Muscle of leg (tissue), 16 donors: ENCODE measurements at places on chromosomes 5 and 9.
A peak's percentile ranks its signal among the peaks of the same experiment; 100 is the strongest.

GRCh38 chr5:68562308-68562707, 346.8 kb downstream of the PIK3R1 start:
- DNase-seq, result peak; percentile 96

DNA sequence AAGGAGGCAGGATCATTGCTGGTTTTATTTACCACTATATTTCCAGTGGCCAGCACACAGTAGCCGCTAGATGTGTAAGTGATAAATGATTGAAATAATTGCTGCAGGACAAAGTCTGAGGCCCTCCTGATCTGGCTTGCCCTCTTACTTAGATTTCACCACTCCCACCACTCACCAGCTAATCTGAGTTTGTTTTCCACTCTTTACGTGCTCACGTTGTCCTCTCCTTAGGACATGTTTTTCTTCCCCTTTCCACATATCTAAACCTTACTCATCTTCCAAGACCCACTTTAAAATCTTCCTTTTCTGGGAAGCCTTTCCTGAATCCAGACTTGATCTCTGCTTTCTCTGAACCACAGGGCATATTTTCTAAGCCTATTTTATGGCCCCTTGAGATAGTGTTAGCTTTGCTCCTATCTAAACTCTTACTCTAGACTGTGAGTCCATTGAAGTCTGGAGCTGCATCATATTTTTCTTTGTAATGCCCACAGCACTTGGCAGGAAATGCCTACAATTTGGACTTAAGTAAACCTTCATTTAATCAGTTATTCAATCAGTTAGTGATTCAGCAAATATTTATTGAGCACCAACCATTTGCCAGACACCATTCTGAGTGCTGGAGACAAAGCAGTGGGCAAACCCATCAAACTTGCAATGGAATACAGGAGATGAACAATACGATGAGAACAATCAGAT, 2.4 kb downstream of the TLR4 start:
- no peak for DNase-seq

DNA sequence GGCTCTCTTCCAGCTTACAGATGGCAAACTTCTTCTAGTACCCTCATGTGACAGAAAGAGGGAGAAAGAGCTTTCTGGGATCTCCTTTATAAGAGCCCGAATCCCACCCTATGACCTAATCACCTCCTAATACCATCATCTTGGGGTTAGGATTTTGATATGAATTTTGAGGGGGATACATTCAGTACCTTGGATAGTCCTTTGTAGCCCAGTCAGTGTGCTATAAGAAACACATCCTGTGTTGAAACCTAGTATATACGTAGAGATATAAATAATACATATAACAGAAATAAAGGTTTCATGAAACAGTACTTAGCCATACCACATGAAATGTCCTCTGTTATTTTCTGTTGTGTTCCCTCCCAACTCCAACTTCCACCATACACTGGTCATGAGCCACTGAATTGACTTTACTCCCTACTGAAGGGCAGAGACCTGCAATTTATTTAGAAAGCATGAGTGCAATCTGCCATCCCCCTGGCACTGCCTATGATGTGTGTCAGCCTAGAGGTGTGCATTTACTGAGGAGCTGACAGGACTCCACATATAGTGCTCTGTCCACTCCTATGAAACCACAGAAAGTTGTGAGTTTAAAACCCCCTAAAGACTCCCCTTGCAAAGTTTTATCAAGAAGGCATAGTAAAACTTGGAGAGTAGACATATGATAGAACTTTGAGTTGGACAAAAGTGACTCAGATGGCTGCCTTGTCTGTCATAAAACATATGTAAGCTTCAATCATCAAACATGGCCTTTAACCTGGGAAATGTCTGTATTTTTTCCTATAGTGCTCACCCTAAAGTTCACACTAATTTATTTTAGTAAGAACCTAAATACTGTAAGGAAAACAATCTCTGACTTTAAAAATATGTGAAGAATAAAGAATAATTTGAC, 12.8 kb downstream of the PIP5K1B start:
- no peak for DNase-seq

DNA sequence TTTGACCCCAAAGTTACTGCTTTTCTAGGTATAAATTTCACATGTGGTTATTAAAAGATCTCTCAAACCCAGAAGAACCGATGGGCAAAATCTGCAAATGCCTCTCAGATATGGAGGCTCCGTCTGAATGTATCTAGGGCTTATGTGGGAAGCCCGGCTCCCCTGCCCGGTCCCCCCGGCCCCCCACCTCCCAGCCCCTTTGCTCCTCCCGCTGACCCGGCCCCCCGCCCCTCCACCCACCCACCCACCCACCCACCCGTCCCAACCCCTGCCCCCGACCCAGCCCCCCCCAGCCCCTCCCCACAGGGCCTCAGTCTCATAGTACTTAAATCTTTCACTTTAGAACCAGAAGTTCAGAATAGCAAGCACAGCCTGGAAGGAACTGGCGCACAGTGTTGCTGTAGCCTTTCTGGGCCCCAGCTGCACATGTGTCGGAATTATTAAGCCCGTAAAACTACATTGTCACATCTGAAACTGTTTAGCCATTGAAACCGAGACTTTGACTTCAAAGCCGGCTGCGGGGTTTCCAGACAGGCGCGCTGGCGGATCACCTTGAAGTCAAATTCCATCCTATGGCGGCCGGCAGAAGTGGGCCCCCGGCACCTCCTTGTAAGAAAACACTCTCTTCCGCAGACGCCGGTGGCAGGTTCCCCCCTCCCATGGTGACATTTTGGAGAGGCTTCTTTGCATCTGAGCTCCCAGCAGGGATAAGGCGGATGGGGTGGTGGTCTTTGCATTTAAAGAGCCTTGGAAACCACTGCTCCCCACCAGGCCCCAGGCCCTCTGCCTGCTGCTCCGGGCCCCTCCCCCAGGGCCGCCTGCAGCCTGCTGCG, 12.8 kb downstream of the NKD2 start:
- peak; percentile 93 for DNase-seq

DNA sequence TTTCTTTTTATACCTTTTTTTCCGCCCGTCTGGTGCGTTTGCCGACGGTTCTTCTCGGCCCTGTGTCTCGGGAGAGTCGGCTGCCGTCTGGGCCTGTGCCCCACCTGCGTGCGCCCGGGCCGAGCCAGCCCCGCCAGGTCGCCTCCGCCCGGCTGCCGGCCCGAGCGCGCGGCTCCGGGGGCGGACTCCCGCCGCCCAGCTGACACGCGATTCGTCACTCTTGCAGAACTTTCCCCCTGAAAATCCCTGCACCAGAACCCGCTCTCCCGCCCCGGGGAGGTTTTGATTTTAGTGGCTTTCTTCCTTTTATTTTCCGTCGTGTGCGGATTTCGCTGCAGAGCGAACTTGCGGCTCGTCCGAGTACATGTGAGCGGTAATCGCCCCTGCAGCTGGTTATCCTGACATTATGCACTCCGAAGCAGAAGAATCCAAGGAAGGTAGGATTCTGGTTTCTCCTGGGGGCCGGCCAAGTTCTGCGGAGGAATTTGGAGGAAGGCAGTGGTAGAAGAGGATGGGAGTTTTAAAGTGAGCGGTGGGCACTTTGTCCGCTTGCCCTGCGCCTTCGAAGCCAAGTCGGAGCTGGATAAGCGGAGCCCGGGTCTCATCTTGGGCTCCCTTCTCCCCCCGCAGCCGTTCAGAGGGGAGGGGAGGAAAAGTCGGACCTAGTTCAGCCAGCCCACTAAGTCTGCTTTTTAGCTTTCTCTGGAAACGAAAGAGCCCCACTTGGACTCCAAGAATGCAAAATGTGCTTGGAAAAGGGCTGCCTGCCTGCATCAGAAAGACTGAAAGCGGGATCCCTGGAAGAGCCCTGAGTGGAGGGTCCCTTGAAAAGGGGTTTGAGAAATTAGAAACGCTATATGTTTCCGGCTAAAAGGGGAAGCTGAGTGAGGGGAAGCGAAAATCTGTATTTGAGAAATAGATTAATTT, at the start of gene TNFAIP8:
Gene TNFAIP8, plus strand, starts transcription at position 335 of the 927 bp plus-strand sequence. Its CDS starts 72 bp downstream, at position 407.
- DNase-seq, result peak; percentile 89

- DNase-seq, result peak; percentile 76
These were observed 41.0 kb upstream of the ANGPTL2 start for GRCh38 chr9:127163409-127163808.

DNA sequence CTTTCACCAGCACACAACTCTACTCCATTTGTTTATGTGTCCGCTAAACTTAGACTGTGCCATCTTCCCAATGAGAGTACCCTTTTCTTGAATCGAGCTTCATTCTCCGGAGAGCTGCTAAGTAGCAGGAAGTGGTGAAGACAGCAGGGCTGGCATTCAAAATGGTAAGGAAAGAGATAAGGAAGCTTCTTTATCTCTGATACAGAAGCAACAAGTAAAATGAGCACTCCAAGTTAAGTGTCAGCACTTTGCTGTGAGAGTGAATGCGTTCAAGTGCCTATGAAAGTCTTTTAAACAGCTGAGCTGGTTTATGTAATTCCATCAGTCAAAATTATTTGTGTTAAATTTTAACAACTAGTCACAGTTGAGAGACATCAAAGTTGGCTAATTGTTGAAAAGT, 386.8 kb upstream of the PTPRD start:
- no peak for DNase-seq

DNA sequence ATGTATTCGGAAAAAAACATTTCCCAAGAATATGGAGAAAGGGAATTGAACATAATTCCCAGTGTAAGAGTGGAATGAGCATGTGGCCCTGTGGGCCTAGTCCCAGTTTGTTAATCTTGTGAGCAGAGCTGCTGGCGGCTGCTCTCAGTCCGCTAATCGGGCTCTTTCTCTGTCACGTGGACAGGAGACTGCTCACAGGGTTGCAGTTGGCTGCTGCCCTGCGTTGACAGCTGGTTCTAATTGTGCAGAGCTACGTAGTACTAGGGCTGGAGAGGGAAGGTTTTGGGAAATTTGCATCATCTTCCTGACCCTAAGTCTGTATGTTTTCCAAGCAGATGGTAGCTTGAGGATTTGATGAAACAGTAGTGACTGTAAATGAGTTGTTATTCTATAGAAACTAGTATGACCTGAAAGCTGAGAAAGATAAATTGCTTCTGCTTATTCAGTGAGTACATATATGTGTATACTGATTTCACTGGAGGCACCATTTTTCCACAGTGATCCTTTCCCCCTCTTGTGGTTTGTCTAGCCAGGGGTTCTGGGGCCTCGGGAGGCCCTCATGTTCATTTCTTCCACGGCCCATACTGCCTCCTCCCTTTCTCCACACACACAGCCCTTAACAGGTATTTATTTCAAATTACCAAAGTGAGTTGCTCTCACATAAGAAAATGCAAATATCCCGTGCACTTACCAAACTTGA, 100.6 kb downstream of the ANGPTL2 start:
- DNase-seq, result peak; percentile 99

DNA sequence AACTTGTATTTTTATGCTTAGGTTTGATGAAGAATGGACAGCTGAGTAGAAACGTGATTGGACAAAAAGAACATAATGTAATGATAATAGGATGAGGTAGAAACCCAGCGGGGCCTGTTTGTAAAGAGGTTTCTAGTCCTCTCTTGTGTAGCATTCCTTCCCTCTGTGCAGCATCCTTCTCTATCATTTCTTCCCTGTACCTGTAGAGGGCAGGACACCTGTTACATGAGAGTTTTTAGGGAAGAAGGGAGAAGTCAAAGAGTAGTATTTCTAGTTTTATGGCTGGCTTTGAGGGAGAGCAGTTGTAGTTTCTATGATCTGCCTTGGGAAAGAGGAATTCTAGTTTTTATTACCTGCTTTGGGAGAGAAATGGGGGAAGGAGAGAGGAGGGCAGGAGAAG, 162.1 kb upstream of the FST start:
- no peak for DNase-seq

DNA sequence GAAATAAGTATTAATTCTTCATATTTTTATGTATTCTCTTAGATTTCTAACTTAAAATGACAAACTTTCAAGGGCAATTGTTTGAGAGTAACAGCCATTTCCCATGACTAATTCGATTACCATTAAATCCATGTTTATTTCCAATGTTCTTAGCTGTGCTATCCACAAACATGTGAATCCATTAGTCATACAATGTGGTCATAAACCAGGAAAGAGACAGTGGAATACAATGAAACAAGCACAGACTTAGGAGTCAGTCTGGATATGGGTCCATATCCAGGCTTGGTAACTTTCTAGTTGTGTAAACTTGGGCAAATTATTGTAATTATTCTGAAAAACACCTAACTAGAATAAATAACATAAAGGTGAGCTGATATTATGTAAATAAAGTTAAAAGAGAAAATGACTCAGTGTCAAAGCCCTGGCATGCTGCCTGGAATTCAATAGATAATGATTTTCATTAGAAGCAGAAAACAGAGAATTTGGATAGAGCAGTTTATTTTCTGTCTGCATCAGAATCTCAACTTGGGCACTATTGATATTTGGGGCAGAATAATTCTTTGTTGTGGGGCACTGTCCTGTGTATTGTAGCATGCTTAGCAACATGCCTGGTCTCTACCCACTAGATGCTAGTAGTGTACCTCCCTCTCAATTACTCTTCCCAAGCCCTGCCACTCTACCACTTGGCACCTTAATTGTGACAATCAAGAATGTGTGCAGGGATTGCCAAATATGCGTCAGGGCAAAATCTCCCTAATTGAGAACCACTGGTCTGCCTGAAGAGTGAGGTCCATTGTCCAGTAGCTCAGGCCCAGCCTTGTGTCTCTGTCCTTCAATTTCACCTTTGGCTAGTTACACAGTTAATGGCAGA, 44.7 kb upstream of the SLC27A6 start:
- peak; percentile 62 for DNase-seq

DNA sequence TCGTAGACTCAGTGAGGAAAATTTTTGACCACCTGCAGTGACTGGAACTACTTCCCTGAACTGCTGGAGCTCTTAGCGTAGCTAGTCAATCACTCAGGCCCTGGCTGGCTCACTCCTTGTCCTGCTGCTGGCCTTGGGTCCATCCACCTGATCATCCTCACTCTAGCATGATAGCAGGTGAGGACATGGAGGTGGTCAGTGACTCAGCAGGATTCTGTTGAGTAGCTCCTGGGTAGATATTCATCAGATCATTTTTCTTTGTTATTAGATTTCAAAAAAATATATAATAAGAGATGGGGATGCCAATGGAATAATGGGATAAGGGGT, 25.0 kb upstream of the SEMA4D start:
- no peak for DNase-seq

DNA sequence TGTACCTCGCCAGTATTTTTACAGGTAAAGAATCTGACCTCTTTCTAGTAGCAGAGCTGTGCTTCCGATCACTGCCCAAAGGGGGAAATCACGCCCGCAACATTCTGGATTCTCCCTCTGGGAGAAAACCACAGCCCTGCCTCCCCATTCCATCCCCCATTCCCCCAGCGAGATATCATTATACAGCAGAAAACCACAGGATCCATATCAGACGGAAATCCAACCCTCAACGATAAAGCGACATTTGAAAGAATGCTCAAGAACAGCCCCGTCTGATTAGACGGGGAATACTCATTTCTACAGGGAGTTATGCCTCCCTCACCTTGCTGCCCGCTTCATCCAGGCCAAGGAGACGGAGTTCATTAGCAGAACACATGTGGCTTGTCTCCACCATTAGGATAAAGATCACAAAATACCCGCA, 172.8 kb downstream of the COL23A1 start:
- DNase-seq, result no peak

DNA sequence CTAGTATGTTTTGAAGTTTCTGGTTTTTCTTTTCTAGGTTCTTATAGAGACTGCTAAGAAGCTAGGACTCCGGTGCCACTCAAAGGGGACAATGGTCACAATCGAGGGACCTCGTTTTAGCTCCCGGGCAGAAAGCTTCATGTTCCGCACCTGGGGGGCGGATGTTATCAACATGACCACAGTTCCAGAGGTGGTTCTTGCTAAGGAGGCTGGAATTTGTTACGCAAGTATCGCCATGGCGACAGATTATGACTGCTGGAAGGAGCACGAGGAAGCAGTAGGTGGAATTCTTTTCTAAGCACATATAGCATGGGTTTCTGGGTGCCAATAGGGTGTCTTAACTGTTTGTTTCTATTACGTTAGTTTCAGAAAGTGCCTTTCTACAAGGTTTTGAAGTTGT, 52.2 kb downstream of the MTAP start:
- DNase-seq, result no peak

GRCh38 chr9:109733690-109734089, 46.3 kb upstream of the PALM2AKAP2 start:
- no peak for DNase-seq
